ENCODE measurements at places on chromosomes 6 and 20. TPM values are rescaled to one million over a fixed set of nuclear protein-coding genes. Genes with fewer than 3 reads are reported as not detected.
A peak's percentile ranks its signal among the peaks of the same experiment; 100 is the strongest.

Gene FRS3
- 3.8 TPM for total RNA-seq

Gene BPIFA1
- not detected for total RNA-seq

GRCh38 chr6:29790626-29791025 is 37.0 kb upstream of the HLA-G start:
- no peak for DNase-seq

DNA sequence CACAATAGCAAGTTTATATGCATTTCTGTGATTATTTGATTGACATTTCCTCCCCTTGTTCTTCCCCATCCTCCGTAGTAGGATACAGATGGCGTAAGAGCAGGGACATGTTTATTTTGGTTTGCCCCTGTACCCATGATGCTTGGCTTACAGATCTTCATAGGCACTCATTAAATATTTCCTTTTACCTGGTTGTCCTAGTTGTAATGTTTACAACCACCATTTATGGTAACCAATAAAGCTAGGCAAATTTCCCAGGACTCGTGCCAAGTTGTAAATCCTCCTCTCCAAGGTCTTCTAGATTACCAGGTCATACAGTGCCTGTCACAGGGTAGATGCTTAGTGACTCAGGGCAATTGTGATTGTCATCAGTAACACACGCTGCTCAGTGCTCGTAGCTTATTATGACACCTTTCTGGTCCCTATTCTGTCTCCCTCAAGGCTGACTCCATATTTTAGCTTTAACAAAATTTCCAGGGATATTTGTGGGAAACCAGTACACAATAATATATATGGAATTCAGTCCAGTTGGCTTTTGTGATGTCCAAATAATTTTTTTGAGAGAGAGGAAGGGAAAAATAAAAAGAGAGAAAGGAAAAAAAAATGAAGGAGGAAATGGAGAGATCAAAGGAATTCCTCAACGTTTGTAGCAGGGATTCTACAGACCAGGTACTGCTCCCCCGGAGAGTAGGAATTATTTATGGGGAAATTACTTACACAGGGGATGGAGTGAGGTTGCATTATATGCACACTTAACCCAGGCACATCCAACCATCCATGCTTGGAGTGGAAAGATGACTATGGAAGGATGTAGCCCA is 24.6 kb downstream of the CYP24A1 start:
- peak; percentile 40 for DNase-seq

- no peak for DNase-seq
These were observed 13.4 kb upstream of the GMNN start for GRCh38 chr6:24761193-24761835.

DNA sequence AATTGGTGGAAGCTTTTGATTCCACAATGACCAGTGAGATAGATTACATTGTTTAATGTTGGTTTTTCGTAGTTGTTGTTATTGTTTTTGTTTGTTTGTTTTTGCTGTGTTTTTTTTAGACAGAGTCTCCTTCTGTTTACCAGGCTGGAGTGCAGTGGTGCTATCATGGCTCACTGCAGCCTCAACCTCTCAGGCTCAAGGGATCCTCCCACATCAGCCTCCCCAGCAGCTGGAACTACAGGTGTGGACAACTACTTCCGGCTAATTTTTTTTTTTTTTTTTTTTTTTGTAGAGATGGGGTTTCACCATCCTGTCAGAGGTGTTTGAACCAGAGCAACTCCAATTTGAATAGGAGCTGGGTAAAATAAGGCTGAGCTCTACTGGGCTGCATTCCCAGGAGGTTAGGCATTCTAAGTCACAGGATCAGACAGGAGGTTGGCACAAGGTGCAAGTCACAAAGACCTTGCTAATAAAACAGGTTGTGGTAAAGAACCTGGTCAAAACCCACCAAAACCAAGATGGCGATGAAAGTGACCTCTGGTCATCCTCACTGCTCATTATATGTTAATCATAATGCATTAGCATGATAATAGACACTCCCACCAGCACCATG is 10.9 kb upstream of the AKAP12 start:
- DNase-seq = no peak
